ENCODE measurements at places on chromosomes 6 and 20.

- no peak for DNase-seq
Measured at GRCh38 chr6:157012355-157012754, 235.2 kb downstream of the ARID1B start.

DNA sequence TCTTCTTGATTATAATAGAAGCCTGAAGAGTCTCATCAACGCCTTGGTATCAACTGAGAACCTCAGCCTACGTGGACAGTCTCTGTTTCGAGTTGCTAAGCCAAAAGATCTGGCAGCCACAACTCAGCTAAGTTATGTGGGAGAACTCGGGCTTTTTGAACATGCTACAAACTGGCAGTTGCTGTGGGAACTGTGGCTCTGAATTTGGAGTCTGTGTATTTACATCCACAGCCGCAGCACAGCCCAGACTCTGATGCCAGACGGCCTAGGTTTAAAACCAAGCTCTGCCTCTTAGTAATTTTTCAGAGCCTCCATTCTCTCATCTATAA, 35.8 kb downstream of the RIPOR2 start:
- no peak for DNase-seq

- DNase-seq = no peak
Measured at GRCh38 chr6:154874773-154875592, 120.1 kb upstream of the TIAM2 start.

DNA sequence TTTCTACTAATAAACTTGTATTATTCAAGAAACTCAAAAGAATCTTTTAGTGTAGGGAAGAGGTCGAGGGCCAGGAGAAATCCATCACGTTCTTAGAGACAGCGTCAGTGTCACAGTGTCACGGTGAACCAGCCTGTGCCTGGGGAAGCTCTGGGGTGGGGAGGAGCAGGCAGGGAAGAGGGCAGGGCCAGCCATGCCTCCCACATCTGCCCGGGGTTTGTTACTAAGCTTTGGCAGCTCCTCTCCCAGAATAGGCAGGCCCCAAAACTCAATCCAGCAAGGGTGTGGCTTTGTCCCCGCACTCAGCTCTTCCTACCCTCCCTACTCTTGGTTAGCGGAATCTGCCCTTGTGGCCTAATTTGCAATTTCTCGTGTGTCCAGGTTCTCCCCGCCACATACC, 72.9 kb downstream of the TCP11 start:
- no peak for DNase-seq

DNA sequence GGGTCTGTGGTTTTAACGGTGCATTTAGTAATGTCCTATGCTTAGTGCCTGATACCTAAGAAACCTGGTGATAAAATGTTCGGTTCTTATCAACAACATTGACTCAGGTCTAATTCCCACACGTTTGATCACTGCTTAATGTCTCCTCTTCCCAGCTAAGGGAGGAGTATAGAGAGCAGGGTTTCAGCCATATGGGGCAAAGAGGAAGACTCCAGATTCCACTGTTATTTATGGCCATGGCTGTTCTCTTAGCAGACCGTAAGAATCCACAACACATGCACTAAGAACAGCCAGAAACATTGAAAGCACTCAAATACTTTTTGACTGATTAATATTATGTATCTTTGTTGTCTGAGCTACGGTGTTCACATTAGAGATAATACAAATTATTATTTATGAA, 112.1 kb downstream of the BCAS1 start:
- no peak for DNase-seq

- DNase-seq = no peak
Measured at GRCh38 chr6:105641504-105641903, 238.6 kb upstream of the PREP start.
